Endothelial cell of umbilical vein (primary cell): ENCODE measurements at places on chromosomes 12 and 14.

DNA sequence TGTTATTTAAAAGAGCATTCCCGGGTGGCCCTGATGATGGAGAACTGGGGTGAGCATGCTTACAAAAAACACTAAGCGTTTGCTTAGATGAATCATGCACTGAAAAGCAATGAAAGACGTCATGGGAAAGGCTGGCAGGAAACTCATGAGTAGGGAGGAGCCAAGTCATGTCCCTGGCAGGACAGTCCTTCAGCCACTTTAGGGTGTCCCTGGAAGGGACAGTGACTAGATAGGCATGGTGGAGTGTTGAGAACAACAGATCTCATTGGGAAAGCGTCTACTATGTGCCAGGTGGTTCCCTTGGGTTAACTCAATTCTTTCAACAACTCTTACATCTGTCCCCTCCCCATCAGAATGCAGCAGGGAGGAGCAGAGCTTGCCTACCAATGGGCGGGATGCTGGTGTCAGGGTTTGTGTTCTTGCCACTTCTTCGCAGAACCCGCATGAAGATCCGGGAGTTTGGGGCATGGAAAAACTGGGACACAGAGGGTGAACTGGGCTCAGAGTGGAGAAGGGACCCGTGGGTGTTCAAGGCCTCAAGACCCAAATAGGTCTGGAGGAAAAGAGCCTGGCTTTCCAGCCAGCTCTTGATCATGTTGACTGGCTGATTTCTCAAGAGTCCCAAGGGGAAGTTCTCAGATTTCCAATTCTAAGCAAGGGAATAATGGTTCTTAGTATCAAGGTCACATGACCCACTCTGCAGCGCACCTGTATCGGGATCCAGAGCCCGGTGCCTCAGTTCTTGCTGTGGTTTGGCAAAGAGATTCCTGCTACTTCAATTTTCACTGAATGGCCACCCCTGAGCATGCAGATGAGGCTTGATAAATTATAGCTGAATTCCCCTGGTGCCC lies 653.9 kb upstream of the TBX3 start:
- H3K4me3 ChIP-seq = no peak overlapping the region
- peak; percentile 8 for DNase-seq
- no peaks in the 10 kb centered on the region for H3K27me3 ChIP-seq
- no peaks in the 10 kb centered on the region for H3K36me3 ChIP-seq
- H3K4me1 ChIP-seq = no peaks in the 10 kb centered on the region
- no peak overlapping the region for H3K27ac ChIP-seq

DNA sequence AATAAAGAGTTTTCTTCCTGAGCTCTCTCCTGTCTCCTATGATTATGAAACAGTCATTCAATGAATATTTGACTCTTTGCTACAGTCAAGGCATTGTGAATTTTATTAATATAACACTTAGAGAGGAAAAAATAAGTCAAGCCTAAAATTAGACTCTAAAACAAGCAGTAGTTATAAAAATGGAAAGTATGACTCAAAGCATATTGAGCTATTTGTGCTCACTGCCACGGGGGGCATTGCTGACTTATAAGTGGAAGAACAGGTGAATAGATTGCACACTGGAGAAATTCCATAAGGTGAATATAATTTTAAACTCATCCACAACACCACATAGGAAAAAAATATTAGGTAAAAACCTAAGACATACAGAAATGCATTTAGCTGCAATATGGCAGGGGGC lies 87.7 kb upstream of the CCDC196 start:
- no peaks in the 10 kb centered on the region for H3K27me3 ChIP-seq
- no peaks in the 10 kb centered on the region for H3K36me3 ChIP-seq
- no peak overlapping the region for H3K27ac ChIP-seq
- peaks cover 11% of the 10 kb centered on the region for H3K4me1 ChIP-seq
- DNase-seq = no peak

DNA sequence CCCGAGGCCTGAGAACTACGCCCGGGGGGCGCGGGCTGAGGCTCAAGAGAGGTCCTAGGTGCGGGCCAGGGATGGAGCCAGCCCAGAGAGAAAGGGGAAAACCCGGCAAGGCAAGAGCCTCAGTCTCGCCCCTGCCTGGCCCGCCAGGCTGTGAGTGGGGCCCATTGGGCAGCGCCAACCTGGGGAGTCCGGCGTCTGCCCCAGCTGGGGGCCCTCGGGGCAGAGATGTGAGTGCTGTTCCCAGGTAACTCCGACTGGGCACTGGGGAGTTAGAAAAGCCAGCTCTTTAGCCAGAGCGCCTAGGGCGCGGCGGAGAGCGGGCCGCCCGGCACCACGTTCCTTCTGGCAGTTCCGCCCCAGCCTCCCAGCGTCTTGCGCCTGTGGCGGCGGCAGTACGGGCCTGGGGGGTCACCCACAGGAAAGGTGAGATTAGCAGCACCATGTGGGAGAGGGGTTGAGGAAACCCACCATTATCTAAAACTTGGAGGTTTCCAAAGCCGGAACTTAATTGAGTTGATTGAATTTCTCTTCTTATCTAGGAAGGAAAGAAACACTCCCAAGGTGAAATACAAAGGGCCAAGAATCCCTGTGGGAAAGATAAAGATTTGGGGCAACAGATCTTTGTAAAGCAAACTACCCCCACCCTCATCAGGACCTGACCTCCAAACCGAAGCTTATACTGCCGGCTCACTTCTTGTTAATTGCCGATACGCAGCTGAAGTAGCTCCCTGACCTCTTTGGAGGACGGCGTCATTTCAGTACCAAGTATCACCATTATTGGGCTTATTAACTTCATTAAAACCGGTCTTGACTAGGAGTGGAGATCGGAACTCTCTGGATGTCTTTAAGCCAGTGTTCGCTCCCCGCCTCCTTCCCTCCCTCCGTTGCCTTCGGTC lies 11.6 kb downstream of the OTX2 start:
- peaks cover 98% of the 10 kb centered on the region for H3K27me3 ChIP-seq
- no peaks in the 10 kb centered on the region for H3K36me3 ChIP-seq
- no peak overlapping the region for H3K27ac ChIP-seq
- no peak overlapping the region for H3K4me3 ChIP-seq

GRCh38 chr12:1519642-1520041 lies 74.7 kb downstream of the FBXL14 start:
- no peaks in the 10 kb centered on the region for H3K4me1 ChIP-seq
- no peak overlapping the region for H3K27ac ChIP-seq
- H3K36me3 ChIP-seq = no peaks in the 10 kb centered on the region
- DNase-seq = no peak
- no peak overlapping the region for H3K4me3 ChIP-seq
- peaks cover 26% of the 10 kb centered on the region for H3K27me3 ChIP-seq

GRCh38 chr14:76677534-76678145 lies 83.6 kb upstream of the VASH1 start:
- H3K4me3 ChIP-seq = no peak overlapping the region
- H3K27ac ChIP-seq = no peak overlapping the region
- H3K4me1 ChIP-seq = no peaks in the 10 kb centered on the region
- H3K27me3 ChIP-seq = peaks cover 5% of the 10 kb centered on the region
- no peaks in the 10 kb centered on the region for H3K36me3 ChIP-seq

DNA sequence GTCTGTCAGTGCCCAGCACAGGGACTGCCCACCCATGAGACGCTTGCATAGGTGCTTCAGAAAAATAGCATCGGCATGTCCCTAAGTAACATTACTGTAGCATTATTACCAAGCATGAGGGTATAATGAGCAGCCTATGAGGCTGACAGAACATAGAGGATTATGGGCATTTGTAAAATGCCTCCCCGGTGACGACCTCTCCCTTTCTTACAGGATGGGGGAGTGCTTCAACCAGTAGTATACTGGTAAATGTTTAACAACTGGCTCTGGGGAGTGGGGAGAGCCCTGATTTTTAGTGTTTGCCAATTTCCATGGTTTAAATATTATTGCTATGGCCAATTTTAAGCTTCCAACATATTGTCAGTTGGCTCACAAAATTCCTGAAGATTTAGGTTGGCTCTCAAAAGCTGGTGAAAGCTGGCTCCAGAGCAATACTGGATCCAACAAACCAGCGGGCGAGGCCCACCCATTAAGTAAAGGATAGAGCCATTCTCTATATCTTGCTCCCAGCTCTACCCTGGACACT lies 104.5 kb downstream of the ETNK1 start:
- H3K27ac ChIP-seq = no peak overlapping the region
- no peaks in the 10 kb centered on the region for H3K4me1 ChIP-seq
- H3K27me3 ChIP-seq = no peaks in the 10 kb centered on the region
- no peak for DNase-seq

DNA sequence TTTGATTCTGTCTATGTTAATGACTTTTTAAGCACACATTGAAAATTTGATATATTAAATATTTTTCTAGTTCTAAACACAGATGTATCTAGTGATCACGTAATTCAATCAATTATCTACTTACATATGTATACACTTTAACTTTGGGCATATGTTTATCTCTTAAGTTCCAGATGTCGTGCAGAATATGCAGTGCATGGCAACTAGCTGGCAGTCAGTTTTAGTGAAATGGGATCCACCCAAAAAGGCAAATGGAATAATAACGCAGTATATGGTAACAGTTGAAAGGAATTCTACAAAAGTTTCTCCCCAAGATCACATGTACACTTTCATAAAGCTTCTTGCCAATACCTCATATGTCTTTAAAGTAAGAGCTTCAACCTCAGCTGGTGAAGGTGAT lies 105.3 kb downstream of the PTPRQ start:
- no peaks in the 10 kb centered on the region for H3K27me3 ChIP-seq
- no peak for DNase-seq
- no peak overlapping the region for H3K4me3 ChIP-seq
- no peak overlapping the region for H3K27ac ChIP-seq

GRCh38 chr14:100122481-100123223 lies 36.8 kb downstream of the DEGS2 start:
- DNase-seq = no peak
- no peaks in the 10 kb centered on the region for H3K4me1 ChIP-seq
- H3K4me3 ChIP-seq = no peak overlapping the region
